ENCODE measurements at places on chromosomes 16 and 17.

GRCh38 chr16:48365025-48365600 is 20.1 kb downstream of the SIAH1 start:
- DNase-seq: no peak

- no peak for DNase-seq
These were observed 27.8 kb downstream of the PLXDC1 start for GRCh38 chr17:39123627-39124026.

GRCh38 chr16:67284699-67285646 is 5.6 kb downstream of the PLEKHG4 start:
- DNase-seq: no peak

DNA sequence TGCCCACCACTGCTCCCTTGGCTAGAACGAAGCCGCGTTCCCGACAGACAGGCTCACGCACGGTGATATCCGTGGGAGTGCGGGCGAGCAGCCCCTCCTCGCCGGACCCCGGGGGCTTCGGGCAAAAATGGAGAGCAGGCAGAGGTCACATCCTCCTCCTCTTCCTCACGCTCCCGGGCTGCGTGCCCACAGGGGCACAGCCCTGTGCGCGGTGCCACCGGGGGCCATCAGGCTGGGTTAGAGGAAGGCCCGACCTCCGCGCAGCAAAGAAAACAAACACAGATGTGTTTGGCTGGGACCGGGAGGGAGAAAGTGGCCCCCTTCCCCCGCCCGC is 519 bp upstream of the NTN1 start:
- DNase-seq: no peak

DNA sequence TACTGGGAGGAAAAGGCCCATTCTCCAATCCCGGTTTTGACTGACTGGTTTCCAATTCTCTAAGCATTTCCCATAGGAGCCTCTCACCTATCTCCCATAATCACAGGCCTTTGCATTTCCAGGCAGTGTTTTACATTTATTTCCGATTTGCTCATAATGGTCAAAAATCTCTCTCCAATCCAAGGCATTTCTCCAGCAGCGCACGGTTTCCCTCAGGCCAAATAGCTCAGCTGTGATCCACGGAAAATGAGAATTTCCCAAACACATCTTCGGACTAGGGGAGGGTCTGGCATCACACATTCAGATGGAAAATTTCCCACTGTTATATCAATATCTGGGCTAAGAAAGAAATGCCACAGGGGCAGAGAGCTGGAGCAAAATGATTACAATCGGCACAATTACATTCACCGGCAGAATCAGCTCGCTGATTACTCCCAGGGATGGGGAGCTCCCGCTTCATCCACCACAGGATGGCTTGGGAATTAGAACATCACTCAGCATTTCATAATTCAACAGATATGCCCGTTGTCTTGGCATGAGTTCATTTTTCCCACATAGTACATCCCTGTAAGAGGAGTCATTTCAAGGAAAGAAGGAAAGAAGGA is 6.7 kb downstream of the PIPOX start:
- DNase-seq: no peak

- DNase-seq: no peak
These were observed 58.0 kb downstream of the GOSR1 start for GRCh38 chr17:30534938-30535921.

GRCh38 chr16:12674071-12674470 is 129.6 kb downstream of the CPPED1 start:
- DNase-seq: no peak

GRCh38 chr17:27489045-27489715 is 32.9 kb downstream of the KSR1 start:
- DNase-seq: no peak

- DNase-seq: no peak
These were observed 7.3 kb downstream of the MTMR4 start for GRCh38 chr17:58507123-58507634.

- DNase-seq: no peak
These were observed 93.7 kb downstream of the SDK2 start for GRCh38 chr17:73550556-73550955.

GRCh38 chr16:47162670-47163420 is 19.1 kb upstream of the NETO2 start:
- DNase-seq: no peak

DNA sequence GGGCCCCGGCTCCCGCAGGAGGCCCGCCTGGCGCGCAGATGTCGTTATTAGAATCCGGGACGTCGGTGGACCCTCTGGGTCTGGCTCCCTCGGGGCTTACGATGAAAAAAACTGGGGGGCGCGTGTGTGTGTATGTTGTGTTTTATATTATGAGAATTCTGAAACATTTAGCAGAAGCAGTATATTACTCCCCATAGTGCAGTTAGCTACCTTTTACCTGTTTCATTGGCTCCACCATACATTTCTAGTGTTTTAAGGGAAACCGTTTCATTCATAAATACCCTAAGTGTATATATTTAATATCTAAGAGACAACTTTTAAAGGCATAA is 486 bp upstream of the DNAJA2 start:
- DNase-seq: no peak

- DNase-seq: no peak
These were observed 312.6 kb upstream of the TBX2 start for GRCh38 chr17:61087024-61087423.

DNA sequence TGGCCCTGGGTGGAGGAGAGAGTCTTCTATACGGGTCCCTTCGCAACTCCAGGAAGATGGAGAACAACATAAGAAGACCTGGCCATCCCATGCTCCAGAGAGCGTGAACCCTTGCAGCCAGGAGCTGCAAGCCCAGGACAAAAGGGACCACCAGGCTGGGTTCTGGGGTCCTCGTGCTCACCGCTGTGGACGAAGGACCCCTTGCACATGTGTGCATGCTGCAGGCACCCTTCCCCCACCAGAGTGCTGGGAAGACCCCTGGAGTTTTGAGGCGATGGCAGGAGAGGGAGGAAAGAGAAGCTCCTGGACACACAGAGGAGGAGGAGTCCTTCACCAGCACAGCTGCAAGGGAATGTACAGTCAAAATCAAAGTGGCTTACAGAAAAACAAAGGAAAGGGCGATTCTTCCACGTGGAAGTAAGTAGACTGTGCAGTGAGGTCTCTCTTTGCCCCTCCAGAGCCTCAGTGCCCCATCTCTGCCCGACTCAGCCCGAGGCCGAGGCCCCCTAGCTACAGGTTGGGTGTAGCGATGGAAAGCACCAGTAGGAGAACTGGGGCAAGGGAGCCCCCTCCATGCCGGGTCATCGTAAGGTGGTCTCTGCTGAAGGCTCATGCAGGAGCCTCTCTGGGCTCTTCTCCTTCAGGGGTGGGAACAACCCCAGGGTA is 51.3 kb downstream of the PIMREG start:
- DNase-seq: no peak

GRCh38 chr17:80791758-80792284 is 199.8 kb upstream of the CHMP6 start:
- DNase-seq: no peak

DNA sequence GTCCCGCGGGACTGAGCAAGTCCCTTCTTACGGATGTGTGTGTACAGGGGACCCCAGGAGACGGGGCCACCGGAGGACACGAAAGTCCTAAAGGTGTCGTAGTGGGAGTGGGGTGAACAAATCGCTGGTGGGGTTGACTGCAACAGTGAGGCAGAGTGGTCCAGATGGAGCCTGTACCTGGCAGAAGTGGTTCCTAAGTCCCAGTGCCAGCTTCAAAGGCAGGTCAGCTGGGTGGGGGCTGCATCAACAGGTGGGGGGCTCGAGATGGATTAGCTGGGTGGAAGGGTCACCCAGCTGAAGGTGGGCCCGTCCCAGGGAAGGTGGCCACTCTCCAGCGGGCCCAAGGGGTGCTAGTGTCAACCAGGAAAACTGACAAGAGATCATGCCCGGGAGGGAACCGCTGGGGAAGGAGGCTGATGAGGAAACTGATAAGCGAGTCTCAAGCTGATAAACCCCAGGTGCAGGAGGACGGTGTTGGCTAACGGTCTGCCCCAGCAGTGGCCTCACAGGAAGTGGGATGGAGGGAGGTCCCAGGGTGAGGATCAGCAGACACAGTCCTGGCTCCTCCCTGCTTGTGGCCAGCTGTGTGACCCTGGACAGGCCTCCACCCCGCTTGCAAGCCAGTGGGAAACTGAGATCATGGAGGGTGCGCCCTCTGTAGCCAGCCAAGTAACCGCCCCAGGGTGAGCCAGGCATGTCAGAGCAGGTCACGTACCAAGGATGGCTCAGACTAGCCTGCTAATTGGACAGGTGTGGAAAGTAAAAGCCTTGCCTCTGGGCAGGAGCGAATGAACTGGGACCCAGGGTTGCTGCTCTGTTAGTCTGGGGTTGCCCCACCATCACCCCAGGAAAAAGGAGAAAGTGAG is 1.0 kb downstream of the ORAI3 start:
- DNase-seq: peak; percentile 11

DNA sequence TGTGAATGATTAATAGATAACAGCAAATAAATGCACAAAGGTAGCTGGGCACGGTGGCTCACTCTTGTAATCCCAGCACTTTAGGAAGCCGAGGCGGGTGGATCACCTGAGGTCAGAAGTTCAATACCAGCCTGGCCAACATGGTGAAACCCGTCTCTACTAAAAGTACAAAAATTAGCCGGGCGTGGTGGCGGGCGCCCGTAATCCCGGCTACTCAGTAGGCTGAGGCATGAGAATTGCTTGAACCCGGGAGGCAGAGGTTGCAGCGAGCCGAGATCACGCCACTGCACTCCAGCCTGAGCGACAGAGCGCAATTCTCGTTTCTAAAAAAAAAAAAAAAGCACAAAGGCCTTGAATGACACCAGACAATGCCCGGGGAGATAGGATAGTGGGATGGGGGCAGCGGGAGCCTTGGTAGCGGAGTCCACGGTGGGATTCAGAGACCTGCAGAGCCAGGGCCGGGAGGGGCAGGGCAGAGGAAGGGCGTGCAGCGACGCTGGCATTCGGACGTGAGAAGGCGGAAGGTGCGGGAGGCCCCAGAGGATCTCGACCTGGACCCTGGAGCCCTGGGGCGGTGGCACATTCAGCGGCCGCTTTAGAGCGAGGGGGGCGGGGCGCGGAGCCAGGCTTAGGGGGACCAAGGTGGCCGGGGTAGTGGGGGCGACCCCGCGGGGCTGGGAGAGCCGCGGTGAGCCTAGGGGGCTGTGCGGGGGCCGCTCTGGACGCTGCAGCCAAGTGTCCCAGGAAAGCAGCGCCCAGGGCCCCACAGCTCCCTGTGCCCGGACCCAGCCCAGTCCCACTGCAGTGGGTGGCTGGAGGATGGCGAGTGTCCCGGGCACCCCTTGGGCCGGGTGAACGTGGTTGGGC is 999 bp upstream of the FLYWCH2 start:
- no peak for DNase-seq

- no peak for DNase-seq
These were observed 15.7 kb upstream of the MTSS2 start for GRCh38 chr16:70701596-70701995.

GRCh38 chr17:72311004-72311403 is 190.2 kb downstream of the SOX9 start:
- no peak for DNase-seq

DNA sequence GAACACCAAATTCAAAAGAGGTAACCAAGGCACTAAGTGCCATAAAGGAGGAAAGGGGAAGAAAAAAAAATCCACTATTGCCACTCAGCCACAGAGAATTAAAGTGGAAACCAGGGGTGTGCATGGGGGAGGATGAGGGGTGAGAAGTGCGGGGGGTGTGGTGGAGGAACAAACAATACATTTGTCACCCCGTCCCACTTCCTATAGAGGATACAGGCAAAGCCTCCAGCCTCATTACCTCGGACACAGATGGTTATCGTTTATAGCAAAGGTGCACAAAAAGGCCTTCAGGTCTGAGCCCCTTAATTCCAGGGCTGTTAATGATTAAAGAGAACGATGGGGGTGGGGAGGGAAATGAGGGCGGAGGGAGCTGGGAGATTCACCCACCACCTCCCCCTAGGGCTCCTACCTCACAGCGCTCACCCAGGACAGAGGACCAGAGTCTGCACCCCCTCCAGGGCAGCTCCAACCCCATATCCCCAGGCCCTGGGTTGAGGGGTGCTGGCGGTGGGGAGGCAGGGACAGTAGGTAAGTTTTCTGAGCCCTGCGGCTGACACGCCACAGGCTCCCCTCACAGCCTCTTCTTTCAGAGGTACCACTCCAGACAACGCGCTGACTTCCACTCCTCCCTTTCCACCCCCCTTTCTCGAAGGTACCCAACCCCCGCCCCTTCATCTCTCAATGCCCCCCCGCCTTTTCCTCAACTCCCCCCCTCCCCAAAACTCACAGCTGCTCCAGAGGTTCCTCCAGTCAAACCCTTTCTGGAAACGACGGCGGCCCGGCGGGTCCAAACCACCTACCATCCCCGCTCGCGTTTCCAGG is 470 bp downstream of the DCUN1D3 start:
- peak; percentile 26 for DNase-seq

GRCh38 chr16:68090533-68090932 is 5.4 kb downstream of the NFATC3 start:
- DNase-seq: peak; percentile 31

DNA sequence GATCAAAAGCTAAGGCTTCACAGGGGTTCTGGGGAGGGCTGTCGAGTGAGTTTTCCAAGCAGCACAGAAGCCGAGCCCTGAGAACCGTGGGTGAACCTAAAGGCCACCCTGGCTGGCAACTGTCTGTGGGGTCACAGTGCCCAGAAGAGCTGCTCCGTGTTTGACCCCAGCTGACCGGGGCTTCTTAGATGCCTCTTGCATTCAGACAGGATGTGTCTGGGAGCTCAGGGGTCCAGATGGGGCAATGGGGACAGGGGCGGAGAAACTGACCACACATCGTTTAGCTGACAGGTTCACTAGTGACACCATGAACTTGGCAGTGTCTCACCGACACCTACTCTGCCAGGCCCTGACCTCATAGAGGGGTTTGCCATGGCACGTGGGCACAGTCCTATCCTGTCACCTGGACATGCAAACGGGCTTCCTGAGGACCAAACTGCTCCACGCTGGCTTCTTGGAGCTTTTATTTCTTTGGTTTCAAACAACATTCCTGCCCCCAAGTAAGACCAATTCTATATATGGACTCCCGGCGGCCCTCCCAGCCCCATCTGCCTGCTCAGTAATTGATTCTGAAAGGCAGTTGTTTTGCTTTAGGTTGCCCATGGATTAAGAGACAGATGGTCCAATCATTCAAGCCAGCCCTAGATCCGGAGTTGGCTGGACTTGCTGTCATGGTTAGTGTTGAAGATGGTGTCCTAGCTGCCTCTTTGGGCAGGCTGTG is 22.2 kb downstream of the WSCD1 start:
- DNase-seq: no peak

DNA sequence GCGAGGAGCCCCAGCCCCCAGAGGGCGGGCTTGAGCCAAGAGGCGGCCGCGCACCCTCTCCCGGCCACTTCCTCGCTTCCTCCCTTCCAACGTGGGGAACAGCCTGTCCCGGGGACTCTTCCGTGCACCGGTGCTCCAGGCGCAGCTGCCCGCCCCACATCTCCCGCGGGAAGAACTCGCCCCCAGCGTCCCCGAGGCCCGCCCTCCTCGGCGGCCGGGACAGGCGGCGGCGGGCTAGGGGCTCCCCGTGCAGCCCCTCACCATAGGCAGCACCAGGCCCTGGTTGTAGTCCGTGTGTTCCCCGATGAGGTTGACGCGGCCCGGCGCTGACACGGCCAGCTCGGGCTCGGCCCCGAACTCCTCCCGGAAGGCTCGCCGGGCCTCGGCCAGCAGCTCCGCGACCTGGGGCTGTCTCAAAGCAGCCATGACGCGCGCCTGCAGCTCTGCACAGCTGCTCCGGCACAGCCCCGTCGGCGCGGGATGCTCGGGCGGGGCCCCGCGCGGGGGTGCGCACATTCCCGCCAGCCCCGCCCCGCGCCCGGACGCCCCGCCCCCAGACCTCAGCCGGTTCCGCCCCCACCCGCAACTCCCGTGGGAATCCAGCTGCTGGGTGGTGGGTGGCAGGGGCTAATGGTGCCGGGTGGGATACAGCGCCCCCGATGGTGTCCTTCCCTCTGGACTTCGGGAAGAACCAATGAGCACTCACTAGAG is at the start of gene GALK1:
Gene GALK1 (minus strand): TSS at position 482 of the 711 bp plus-strand sequence. CDS start 56 bp downstream, at position 426.
- DNase-seq: peak; percentile 80

Data from bone marrow (tissue), 2 donors.